ENCODE measurements at places on chromosomes 7 and 10.

DNA sequence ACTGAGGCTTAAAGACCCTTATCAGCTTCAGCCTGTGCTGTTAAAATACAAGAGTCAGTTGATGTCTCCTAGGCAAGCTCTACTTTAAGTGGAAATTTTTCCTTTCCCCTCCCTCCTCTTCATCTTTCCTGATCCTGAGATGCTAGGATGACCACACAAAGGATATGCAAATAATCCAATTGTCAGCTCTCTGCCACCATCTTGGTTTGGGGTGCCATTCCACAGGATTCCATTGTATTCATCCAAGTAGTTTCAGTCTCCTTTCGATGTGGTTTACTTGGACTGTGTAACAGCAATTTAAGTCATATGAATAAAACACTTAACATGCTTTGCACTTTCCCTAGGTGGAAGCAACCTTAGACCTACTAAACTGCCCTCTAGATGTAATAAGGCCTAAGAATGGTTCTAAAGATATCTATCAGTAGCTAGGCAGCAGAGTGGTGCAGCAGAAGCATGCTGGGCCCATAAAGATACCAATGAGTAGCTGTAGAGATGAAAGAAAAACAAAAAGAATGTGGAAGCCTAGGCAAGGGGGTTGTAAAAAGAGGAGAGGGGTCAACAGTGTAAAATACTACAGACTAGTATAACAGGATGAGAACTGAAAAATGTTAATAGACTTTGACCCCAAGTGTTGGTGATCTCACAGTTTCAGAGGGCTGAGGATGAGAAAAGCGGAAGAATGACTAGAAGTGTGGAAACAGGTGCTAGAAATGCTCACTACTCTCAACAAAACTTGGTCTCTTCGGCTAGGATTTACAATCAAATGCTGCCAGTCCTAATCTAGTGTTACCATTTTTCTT lies 2.4 kb upstream of the CFAP69 start:
- no peak for DNase-seq

DNA sequence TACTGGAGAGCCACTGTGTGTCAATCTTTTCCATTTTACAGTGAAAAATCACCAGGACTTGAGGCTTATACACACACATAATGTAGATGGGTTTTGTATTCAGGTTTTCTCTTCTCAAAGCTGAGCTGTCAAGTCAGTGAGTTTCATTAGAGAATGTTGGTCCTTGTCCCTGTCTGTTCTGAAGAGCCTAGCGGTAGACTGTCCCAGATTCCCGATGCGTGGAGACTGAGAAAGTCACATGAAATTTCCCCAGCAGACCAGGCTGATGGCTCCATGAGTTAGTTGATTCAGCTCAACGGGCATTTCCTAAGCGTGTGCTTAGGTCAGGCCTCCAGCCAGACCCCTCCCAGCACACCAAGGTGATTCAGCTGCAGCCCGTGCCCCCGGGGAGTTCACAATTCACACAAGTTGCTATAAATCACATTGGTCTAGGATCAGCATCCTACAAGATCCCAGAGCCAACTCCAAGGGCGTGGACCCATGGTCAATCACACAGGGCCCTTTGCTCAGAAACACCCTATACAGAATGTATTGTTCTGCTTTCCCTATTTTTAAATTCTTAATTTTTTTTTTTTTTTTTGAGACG lies 17.2 kb downstream of the CHST15 start:
- no peak for DNase-seq

DNA sequence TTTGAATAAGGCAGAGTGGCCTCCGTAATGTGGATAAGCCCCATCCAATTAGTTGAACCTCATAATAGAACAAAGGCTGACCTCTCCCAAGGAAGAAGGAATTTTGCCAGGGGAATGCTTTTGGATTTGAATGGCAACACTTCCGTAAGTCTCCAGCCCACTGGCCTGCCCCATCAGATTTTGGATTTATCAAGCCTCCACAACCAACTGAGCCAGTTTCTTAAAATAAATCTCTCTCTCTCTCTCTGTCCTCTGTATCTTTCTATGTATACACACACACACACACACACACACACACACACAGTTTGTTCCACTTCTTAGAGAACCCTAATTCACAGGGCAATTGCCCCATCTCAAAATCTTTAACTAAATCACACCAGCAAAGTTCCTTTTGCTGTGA lies 100.9 kb upstream of the CAV2 start:
- DNase-seq, result no peak

- DNase-seq, result no peak
Measured at GRCh38 chr7:23385140-23385539, 85.2 kb downstream of the IGF2BP3 start.

DNA sequence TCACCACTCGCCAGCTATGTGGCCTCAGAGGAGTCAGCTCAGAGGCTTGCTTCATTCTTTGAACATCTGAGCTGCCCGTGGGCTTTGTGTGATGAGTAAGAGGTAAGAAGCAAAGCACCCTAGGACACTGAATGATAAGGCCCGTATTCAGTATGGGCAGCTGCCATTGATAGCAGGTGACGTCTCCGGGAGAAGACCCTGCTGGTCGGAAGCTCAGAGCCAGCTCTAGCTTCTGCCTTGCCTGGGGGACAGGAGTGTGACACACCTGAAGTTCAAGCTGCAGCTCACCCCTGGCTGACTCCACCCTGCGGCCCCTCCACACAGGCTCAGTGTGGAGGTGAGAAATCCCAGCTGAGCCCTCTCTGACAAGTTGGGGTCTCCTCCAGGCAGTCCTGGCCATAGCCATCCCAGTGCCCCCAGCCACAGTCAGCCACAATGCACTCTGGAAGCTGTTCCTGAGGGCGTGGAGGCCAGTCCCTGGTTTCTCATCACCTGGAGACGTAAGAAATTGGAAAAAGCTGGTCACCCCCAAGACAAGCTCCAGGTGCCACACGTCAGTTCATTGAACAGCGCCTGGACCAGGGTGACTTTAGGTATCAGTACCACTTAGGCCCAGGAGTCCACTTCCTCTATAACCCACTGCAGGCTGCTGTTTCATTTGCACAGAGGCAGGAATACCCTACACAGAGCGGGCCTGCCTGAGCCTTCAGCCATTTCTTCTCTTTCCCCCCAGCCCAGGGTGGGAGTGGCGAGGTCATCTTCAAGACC lies 164.9 kb upstream of the RHEB start:
- no peak for DNase-seq

- DNase-seq, result no peak
Measured at GRCh38 chr7:82760831-82761230, 317.3 kb upstream of the CACNA2D1 start.

GRCh38 chr10:132443605-132443982 lies 46.6 kb downstream of the PWWP2B start:
- DNase-seq, result no peak

DNA sequence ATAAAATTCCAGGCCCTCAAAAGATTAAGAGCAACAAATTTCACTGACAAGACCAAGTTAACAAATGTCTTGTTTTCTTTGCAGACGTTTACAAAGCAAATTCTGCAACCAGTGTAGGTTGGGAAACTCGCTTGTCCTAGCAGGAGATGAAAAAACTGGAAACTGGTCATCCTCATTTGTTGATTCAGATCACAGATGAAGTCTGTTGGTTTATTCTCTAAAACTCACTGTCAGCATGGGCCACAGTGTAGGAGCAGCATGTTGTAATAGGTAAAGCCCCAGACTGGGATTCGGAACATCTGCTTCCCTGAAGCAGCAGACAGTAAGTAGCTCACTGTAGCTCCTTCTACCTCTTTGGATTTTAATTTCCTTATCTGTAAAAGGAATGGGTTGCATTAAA lies 31.5 kb downstream of the PANK1 start:
- DNase-seq, result no peak

DNA sequence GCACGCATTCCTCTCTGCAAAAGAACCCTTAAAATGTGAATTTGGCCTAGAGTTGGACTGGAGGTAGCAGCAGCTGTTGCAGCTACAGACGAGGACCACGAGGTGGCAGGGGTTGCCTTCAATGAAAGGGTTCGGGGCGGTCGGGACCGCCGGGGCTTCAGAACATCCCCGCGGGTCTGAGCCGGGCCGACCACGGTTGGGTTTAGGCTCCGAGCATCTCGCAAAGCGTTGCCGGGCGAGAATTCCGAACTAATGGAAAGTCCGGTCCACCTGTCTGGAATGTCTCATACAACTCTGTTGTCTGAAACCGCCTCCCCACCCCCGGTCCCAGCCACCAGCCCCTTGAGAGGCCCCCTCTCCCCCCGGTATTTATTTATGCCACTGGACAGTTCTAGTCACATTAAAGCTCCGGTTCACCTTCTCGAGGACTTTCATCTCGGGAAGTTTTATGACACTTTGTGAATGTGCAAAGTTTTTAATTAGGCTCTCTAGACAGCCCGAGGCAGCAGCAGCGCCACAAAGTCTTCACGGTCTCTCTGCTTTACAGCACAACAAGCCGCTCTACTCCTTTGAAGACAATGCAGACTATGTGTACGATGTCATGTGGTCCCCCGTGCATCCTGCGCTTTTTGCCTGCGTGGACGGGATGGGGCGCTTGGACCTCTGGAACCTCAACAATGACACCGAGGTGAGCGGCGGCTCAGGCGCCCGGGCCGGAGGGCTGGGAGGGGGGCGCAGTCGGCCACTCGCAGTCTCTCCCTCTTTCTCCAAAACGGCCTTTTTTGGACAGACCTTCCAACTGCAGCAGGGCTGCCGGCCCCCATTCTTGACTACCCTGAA lies 246.2 kb downstream of the SLC25A13 start:
- DNase-seq, result peak; percentile 62

GRCh38 chr10:114328874-114329273 lies 75.4 kb downstream of the AFAP1L2 start:
- DNase-seq, result peak; percentile 60

GRCh38 chr7:108308276-108308675 lies 148.0 kb downstream of the NRCAM start:
- no peak for DNase-seq

GRCh38 chr7:106626376-106627164 lies 34.4 kb downstream of the CCDC71L start:
- DNase-seq, result no peak

DNA sequence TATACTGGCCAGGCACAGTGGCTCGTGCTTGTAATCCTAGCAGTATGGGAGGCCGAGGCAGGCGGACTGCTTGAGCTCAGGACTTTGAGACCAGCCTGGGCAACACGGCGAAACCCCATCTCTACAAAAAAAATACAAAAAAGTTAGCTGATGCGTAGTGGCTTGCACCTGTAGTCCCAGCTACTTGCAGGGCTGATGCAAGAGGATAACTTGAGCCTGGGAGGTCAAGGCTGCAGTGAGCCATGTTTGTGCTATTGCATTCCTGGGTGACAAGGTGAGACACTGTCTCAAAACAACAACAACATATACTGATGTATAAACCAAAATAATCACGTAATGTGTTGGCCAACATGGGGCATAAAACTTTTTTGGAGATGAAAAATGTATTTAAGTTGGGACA lies 6.4 kb upstream of the NPM3 start:
- no peak for DNase-seq

DNA sequence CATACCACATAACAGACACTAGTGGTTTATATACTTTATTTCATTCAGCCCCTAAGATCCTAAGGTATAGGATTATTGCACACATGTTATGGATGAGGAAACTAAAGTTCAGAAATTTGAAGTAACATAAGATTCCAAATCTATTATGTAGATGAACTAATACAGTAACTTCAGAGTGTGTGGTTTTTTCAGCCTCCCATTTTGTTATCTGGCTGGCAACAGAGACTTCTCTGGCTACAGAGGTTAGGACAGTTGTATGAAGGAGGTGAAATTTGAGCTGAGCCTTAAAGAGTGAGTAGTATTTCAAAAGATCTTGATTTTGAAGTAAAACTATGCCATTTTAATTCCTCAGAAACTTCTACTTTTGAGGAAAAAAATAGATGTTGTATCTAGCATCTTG lies 125.4 kb downstream of the MAPK8 start:
- DNase-seq, result no peak

DNA sequence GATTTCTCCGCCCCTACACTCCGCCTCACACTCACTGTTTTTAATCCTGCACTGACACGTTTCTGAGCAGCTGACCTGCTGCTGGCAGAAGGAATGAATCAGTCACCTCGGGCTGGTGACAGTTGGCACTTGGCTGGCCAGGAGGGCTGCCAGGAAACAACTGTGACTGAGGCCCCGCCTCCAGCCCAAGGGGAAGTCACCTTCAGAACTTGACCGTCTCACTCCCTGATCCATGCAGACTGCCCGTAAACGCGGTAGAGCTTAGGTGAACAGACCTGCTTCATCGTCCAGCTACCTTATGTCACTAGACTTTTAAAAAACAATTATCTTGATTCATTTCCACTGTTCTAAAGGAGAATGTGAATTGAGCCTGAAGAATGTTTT lies 107.5 kb downstream of the DOCK1 start:
- no peak for DNase-seq

GRCh38 chr7:34900891-34901513 lies 136.3 kb downstream of the DPY19L1 start:
- no peak for DNase-seq

GRCh38 chr10:31341552-31341951 lies 22.5 kb downstream of the ZEB1 start:
- DNase-seq, result no peak

GRCh38 chr7:158959021-158959717 lies 102.8 kb downstream of the DYNC2I1 start:
- no peak for DNase-seq

GRCh38 chr10:68560186-68560942 lies at the start of gene TET1:
Gene TET1 (plus strand): TSS chr10:68560337. CDS start chr10:68572339, 12,002 bp downstream.
- peak; percentile 18 for DNase-seq

DNA sequence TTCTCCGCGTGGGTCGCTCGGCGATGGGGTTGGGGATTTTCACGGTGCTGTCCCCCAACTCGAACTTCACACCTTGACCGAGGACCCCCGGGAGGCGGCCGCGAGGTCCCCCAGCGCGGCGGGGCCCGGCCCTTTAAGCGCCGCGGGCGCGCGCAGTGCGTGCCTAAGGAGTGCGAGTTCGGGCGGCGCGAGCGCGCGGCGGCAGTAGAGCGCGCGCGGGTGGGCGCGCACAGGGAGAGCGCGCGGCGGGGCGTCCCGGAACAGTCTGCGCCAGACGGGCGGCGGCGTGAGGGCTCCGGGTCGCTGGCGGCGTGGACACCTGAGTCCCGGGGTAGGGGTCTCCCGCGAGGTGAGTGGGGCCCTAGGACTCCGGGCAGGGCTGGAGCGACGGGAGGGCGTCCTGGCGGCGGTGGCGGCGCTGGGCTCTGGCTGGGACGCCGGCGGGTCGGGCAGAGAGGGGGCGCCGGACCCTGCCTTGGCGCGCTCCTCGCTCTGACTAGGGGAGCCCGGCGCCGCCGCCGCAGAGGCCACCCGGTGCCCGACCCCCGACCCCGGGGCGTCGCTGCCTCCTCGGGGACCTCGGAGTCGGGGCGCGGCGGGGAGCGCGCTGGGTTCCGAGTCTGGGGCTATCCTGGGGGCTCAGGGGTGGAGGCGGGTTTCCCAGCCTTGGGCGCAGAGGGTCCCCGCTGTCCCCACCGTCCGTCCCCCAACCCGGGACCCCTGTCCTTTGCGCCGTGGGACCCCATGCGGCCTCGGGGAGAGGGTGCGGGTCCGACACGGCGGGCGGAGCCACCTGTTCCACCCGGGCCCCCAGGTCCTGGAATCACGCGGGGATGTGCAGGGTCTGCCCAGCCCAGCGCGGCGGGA lies at the start of gene PROSER2:
TSS of gene PROSER2 (plus strand) at position 235 of the 867 bp plus-strand sequence. CDS start 28,722 bp downstream, outside the sequence.
- DNase-seq, result no peak

GRCh38 chr10:119783665-119784027 lies 57.8 kb downstream of the INPP5F start:
- DNase-seq, result no peak

GRCh38 chr7:82559193-82559805 lies 115.7 kb upstream of the CACNA2D1 start:
- DNase-seq, result no peak

- DNase-seq, result no peak
Measured at GRCh38 chr7:35384761-35385700, 131.1 kb upstream of the TBX20 start.

All from substantia nigra (tissue), 51 donors.